Activated naive CD4-positive, alpha-beta T cell treated with anti-CD3 and anti-CD28 coated beads, Interleukin-2, amount 10 ng/mL, durations not matched to agents 5 hours and 36 hours (primary cell): ENCODE measurements at places on chromosomes 2 and 18. TPM values are rescaled to one million over a fixed set of nuclear protein-coding genes. Genes with fewer than 3 reads are reported as not detected.

The CRYBA2 gene
- total RNA-seq = not detected

The SLC39A10 gene
- total RNA-seq = 68.5 TPM

The HAAO gene
- not detected for total RNA-seq

The CCL20 gene
- total RNA-seq = not detected

The CFAP65 gene
- not detected for total RNA-seq

The MC4R gene
- total RNA-seq = not detected

The TDRD15 gene
- not detected for total RNA-seq

The SIX3 gene
- total RNA-seq = not detected

The PTPRN gene
- not detected for total RNA-seq

The LRRC30 gene
- total RNA-seq = not detected

The KRTCAP3 gene
- 7.1 TPM for total RNA-seq

The IKZF2 gene
- total RNA-seq = 2.3 TPM

The EFEMP1 gene
- total RNA-seq = not detected

The ARHGAP25 gene
- total RNA-seq = 83.1 TPM

The MOGAT1 gene
- total RNA-seq = not detected

The CDCA7 gene
- 77.9 TPM for total RNA-seq

The DLGAP1 gene
- total RNA-seq = not detected

The IL1R1 gene
- total RNA-seq = 0.75 TPM

The CD302 gene
- 0.29 TPM for total RNA-seq

The REG1B gene
- total RNA-seq = not detected

The KLHL14 gene
- not detected for total RNA-seq

The PCARE gene
- total RNA-seq = not detected

The NAB1 gene
- total RNA-seq = 20.4 TPM

The SLC5A7 gene
- total RNA-seq = not detected

The KCNK3 gene
- not detected for total RNA-seq

The CD8B2 gene
- total RNA-seq = 0.05 TPM

The BCL2 gene
- 145 TPM for total RNA-seq

The PIKFYVE gene
- 33.9 TPM for total RNA-seq

The METTL4 gene
- total RNA-seq = 21.1 TPM

The STPG4 gene
- 0.34 TPM for total RNA-seq

The IL18RAP gene
- 4.7 TPM for total RNA-seq

The SNTG2 gene
- 0.71 TPM for total RNA-seq

The C2orf78 gene
- total RNA-seq = not detected

The TFCP2L1 gene
- not detected for total RNA-seq

The NAT8 gene
- not detected for total RNA-seq

The ANKRD30BL gene
- not detected for total RNA-seq

The CAMKMT gene
- total RNA-seq = 11.0 TPM

The GCG gene
- total RNA-seq = not detected

The MC2R gene
- total RNA-seq = not detected

The BOK gene
- 0.18 TPM for total RNA-seq

The CTIF gene
- 2.0 TPM for total RNA-seq

The MORN2 gene
- total RNA-seq = 0.89 TPM

The KCNG2 gene
- not detected for total RNA-seq

The EML4 gene
- 140 TPM for total RNA-seq

The POMC gene
- total RNA-seq = 2.8 TPM

The ZSWIM2 gene
- not detected for total RNA-seq

The EHD3 gene
- total RNA-seq = 0.48 TPM

The MARCHF4 gene
- not detected for total RNA-seq

The SLC4A3 gene
- total RNA-seq = not detected

The DHRS9 gene
- total RNA-seq = not detected

The PLEKHB2 gene
- 57.2 TPM for total RNA-seq

The SPAST gene
- total RNA-seq = 20.7 TPM

The TMX3 gene
- total RNA-seq = 58.6 TPM

The ALPG gene
- total RNA-seq = not detected

The TRIB2 gene
- 160 TPM for total RNA-seq

The DSG3 gene
- not detected for total RNA-seq

The PTRHD1 gene
- total RNA-seq = 34.8 TPM

The NT5DC4 gene
- not detected for total RNA-seq

The SCYGR4 gene
- total RNA-seq = not detected

The LOXL3 gene
- 0.07 TPM for total RNA-seq
